H54 (cell line): ENCODE measurements at places on chromosomes 5 and 9.
A peak's percentile ranks its signal among the peaks of the same experiment; 100 is the strongest.

DNA sequence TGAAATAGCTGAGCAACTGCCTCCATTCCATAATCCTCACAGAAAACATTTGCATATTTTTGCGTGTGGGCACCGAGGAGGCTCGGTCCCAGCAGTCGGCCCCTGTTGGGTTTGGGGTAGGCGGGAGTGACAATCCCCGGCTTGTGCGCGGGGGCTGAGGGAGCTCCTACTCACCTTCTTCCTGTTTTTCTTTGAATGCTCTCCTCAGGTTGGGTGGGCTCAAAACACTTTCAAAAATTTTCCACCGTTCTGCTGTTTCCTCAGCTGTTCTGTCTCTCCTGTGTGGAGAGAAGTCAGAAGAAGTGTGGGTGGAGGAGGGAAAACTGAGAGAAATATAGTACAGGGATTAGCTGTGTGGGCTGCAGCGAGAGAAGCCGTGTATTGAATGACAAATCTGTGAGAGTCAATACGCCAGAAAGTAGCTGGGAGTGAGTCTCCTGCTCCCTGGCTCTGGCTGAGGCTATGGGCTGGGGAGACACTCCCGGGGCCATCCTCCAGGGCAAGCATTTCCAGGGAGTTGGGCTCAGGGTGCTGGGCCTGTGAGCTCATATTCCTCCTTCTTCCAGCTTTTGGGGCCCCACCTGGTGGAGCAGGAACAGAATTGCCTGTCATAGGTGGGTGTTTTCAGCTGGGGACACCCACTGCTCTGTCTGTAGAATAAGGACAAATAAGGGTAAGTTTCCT is 84.7 kb downstream of the CMYA5 start:
- DNase-seq = peak; percentile 19

DNA sequence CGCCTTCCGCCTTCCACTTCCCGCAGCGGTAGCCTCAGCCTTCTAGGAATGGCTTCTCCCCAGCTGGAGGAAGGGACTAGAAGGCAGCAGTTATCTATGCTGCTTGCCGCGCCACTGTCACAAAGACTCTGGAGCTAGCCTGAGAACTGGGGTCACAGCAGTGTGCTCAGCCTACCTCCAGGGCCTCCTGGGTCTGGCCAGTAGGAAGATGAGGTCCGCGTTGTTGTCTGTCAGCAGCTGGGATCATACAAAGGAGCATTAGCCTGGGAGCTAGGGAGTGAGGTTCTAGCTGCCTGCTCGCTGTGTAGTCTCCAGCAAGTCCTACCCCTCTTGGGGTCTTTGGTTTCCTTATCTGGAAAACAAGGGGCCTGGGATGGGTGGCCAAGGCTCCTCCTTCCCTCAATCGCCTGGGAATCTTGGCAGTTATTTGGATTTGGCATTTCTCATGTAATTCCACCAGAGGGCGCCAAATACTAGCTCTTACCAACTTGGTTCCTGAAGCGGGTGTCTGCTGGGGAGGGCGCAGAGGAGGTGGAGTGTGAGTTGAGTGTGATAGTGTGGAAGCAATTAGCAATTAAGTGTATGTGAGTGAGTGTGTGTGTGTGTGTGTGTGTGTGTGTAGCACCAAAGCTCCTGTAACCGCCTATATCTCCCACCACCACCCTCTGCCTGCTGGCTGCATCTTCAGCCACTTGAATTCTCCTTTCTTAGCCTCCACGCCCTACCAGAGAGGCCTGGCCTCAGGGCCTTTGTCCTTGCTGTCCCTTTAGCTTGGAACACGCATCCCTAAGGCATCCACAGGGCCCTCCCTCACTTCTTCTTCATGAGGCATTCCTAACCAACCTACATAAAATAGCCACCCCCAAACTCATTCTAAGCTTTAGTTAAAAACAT is 97.1 kb downstream of the ENTREP1 start:
- peak; percentile 90 for DNase-seq

GRCh38 chr5:113524927-113525326 is 11.4 kb downstream of the YTHDC2 start:
- DNase-seq = no peak

- no peak for DNase-seq
Observed at GRCh38 chr9:35666045-35666444, 1.1 kb upstream of the ARHGEF39 start.

GRCh38 chr5:140627972-140628371 is 5.0 kb downstream of the CD14 start:
- no peak for DNase-seq

DNA sequence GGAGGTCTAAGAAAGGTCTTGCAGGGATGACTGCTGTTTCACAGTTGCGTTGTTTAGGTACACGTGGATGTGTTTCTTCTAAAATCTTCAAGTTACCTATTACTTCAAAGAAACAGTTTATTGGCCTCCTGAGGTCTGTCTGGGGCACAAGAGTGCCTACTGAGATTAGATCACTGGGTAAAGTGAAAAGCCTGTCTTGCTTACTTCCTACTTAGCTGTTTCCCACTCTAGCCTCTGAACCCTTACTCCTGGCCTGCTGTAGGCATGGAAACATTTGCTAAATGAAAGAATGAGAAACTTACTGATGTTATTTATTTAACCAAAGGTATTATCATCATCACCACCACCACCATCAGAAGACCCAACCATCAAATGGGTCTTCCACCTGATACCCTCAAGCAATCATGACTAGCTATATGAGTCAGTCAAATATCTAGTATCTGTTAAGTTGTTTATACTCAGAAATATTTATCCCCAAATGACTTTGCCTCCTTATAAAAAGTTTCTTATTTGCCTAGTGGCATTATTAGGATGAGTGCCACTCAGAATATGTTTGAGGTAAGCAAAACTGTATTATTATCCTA is 92.5 kb downstream of the ELAVL2 start:
- DNase-seq = no peak

GRCh38 chr5:74035521-74035937 is 409.5 kb downstream of the ARHGEF28 start:
- DNase-seq = no peak

- no peak for DNase-seq
Observed at GRCh38 chr5:115702025-115702424, 76.2 kb upstream of the TMED7 start.

GRCh38 chr5:107090506-107090905 is 580.2 kb downstream of the EFNA5 start:
- DNase-seq = no peak

GRCh38 chr5:54924487-54924886 is 60.9 kb downstream of the ESM1 start:
- DNase-seq = no peak

DNA sequence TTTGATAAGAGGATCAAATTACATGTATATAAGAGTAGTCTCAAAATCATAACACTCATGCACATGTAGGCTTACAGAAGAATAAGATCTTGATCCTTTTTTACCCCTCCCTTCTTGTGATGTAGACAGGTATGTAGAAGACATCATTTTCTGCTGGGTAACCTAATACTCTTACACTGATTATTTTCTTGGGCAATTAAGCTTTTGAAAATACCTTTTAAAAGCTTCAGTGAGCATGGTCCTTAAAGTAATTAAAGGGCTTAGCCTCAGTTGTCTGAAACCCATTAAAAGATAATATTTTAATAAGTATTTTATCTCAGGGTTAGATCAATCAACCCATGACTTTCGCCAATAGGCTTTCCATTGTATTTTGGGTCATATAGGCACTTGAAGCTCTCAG is 50.6 kb downstream of the ALDH1A1 start:
- no peak for DNase-seq

DNA sequence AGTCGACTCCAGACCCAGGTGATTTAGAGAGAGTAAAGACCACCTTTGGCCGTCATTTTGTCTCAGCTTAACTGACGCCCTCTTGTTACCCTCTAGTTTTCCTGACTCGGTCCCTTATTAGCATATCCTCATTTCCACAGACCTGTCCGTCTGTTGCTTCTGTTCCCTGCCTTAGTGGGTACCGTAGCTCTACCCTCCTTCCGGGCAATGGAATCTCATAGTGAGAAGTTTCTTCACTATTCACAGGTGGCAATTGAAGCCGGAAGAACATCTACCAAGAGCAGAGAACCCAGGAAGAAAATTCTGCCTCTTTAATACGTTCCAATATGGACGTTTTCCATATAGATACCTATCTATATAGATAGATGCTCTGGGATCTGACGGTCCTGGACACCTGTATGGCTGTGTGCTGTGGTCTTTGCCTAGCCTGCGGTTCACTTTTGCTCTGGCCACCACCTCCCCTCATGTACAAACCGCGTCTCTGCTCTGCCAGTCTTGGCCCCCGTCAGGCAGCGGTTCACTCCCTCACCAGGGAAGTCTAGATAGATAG is 652 bp upstream of the TMEM161B start:
- DNase-seq = peak; percentile 2

- DNase-seq = no peak
Observed at GRCh38 chr5:104904561-104904960, 1342.0 kb upstream of the NUDT12 start.

GRCh38 chr5:139422307-139422893 is 16.9 kb downstream of the DNAJC18 start:
- DNase-seq = peak; percentile 46

- DNase-seq = no peak
Observed at GRCh38 chr9:36934478-36935065, 99.5 kb downstream of the PAX5 start.

- no peak for DNase-seq
Observed at GRCh38 chr5:142248853-142249462, 75.9 kb downstream of the SPRY4 start.

GRCh38 chr5:93621327-93621798 is 38.3 kb downstream of the NR2F1 start:
- DNase-seq = peak; percentile 69

DNA sequence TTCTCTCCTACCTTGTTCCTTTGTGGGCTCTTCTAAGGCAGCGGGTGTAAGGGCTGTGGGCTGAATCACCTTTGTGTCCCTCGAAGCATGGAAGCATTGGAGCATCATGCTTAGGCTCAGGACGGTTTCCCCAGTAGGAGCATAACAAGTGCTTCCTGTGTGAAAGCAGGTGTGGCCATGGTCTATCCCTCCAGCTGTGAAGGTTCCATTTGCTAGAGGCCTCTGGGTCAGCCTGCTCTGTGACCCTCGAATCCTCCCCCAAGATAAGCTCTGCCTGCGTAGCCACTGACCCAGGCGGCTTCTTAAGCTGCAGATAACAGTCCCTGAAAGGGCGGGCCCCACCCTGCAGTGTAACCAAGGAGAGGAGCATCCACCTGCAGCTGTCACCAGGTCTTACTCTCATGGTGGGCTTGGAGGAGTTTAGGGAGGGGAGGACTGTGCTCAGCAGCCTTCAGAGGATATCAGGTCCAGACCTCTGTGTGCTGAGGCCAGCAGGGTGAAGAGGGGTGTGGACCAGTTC is 8.4 kb upstream of the NDST1 start:
- DNase-seq = no peak

DNA sequence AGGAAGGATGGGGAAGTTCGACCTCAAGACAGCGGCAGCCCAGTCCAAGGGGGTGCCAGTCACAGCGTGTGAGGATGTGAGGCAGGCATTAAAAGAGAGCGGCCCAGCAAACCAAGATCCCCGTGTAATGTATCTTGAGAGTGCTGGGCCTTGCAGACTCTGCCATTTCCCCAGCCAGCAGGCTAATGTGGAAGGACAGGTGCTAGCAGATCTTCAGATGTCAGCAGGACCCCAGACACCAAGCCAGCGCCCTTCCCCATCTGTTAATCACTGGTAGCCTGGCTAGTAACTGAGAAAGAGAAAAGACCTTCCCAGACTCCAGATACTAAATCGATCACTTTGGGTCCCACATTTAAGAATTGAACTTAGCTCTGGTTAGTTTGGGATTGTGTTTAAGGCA is 62.2 kb downstream of the NTRK2 start:
- no peak for DNase-seq
